Pons (tissue), 1 donor: ENCODE measurements at places on chromosomes 1 and 21.
A peak's percentile ranks its signal among the peaks of the same experiment; 100 is the strongest.

DNA sequence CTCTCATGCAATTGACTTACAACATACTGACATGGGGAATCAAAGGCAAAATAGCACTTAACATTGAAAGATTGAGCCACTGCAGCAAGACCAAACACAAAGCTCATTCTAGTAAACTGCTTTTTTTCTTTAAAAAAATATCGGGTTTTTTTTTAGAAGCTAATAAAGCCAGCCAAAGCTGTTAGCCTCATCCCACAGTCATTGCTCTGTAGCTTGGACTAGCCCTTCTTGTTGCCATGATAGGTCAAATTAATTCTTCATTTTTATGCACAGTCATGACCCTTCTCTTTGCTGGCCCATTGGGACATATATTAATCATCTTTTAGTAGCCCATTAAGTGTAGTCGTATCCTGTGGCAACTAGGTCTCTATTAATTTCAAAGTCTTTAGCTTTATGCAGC, 231.3 kb downstream of the ADGRL2 start:
- no peak for DNase-seq

DNA sequence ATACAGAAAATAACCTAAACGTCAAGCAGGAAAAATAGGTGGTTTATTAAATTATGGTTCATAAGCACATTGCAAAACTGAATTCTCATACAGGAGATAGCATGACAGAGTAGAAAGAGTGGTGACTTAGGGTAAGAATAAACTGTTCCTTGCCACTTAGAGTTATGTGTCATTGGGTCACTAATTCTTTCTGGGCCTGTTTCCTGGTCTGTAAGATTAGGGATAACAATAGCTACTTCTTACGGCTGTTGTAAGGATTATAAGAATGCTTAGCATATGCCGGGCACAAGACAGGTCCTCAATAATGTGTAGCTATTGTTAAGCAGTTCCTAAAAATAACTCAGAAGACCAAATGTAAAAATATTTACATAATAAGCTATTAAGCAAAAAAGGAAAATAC, 24.2 kb downstream of the SNRNP40 start:
- DNase-seq: no peak

DNA sequence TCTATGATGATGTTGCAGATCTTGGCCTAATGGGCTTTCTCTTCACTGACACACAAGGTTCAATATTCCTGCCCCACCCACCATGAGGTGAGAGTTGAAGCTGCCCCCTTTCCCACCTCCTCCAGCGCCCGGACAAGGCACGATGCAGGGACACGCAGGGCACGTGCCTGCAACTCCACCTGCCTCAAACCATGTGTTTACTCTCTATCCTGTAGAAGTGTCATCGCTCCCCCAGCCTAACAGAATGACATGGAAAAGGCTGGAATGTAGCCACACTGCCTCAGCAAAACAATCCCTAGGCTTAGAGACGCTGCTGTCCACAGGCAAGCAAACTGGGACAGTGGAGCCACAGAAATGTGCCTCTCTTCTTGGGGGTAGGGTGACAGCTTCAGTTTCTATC, 92.9 kb upstream of the SOD1 start:
- DNase-seq: no peak

DNA sequence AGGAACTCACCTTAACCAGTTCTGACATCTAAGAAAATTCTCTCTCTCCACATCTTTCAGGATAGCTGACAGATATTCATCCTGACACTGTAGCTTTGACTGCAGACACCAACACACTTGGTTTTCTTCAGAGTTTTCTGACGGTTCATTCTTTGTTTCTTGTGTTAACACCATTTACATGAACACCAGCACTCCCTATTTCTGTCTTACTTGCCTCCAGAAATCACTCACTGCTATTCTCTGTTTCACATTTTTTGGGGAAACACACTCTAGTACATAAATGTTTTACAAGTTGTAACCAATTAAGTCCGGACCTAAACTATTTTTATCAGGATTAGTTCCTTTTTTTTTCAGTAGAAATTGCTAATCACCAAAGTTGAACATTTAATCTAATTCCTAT, 15.4 kb downstream of the FLVCR1 start:
- DNase-seq: no peak

GRCh38 chr1:59017501-59018231, 233.8 kb upstream of the JUN start:
- DNase-seq: no peak

DNA sequence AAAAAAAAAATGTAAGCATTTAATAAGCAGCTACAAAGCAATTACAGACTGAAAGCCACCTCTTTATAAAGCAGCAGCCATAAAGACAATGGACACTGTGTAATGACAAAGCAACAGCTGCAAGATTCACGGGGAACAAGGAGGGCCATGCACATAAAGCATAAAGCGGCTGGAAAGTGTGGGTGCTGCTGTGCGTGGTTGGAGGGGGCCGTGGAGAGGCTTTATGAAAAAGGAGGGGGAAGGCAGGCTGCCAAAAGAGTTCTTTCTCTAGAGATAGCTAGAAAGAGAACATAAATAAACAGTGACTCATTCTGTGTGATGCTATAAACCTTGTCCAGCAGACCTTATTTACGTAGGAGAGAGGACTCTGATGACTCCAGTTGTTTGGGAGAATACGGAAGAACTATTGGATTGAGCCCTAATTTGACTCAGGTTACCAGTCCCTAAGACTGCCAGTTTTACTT, 49.3 kb downstream of the ADAMTS1 start:
- peak; percentile 93 for DNase-seq

GRCh38 chr1:201259476-201260235, 23.6 kb upstream of the PKP1 start:
- DNase-seq: no peak

GRCh38 chr1:67001682-67002425, 52.1 kb downstream of the SLC35D1 start:
- no peak for DNase-seq

- DNase-seq: no peak
These were observed 830 bp upstream of the PRDX1 start for GRCh38 chr1:45522324-45523104.

DNA sequence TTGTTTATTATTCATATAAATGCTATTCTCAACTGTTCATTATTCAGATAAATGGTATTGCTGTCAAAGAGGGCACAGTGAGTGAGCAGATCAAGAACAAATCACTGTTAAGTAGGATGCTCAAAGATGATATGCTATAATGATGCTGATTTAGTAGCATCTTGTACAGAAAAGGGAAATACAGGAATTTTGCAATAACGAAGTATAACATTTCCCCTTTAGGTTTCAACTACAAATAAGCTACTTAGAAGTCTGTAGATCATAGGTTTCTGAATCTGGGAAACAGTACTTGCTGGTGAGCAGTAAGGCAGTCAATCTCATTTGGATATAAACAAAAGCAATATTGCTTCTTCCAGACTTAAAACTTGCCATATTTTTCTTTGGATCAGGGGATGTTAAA, 27.3 kb upstream of the RCOR3 start:
- no peak for DNase-seq

DNA sequence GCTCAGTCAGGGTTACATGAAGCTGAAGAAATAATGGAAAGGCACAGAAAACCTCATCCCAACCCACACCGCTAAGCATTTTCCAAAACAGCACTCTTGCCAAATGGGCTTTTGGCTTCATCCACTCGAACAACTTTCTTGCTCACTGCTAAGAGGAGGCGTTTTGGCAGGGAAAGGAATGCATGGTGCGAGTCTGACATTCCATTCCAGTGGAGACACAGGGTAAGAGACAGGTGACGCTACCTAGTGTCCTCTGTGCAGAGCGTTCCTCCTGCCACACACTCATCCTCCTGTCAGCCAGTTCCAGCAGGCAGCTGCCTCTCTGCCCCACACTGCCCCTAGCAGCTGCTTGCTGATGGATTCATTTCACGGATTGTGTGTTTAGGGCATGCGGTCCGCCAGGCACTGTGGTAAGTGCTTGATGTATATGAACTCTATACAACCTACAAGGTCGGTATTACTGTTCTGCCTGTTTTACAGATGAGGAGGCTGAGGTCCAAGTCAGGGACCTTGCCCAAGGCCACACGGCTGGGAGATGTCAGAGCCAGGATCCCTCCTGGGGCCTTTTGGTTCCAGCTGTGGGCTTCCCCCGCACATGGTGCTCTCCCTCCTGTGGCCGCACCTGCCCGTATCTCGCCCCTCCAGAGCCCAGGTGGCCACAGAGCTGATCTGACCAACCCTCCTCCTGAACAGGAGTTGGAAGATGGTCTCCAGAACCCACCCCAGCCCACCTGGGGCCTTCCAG, 25.7 kb upstream of the BACE2 start:
- peak; percentile 77 for DNase-seq

DNA sequence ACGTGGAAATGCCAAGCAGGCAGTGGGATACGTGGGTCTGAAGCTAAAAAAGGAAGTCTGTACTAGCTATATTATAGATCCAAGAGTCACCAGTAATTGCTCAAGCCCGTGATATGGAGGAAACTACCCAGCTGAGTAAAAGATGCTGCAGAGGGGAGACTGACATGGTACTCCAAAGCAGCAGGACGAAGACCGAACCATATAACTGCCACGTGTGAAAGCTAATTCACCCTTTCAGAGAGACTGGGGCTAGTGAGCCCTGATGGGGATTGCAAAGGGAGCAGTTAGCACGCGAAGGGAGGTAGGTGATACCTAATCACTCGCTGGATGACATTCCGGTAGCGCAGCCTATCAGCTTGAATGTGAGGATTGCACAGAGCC, 316 bp downstream of the AP4B1 start:
- no peak for DNase-seq

- no peak for DNase-seq
These were observed 123.2 kb downstream of the NR5A2 start for GRCh38 chr1:200150721-200151120.

DNA sequence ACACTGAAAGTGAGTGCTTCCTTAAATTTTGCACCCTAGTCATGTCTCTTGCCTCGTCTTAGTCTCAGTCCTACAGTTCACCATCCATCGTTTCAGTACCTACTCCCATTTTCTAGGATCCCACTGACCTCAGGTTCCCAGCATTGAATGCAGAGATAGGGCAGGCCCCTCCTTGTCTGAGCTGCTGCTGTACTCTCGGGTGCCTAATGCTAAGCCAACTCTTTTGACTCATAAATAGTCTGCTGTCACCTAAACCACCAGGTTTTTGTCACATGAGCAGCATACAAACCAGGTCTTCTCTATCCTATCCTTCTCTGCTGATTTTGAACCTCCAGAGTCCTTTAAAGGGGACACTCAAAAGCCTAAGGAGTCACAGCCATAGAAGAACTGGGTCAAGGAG, 3.0 kb downstream of the ARHGAP30 start:
- no peak for DNase-seq

DNA sequence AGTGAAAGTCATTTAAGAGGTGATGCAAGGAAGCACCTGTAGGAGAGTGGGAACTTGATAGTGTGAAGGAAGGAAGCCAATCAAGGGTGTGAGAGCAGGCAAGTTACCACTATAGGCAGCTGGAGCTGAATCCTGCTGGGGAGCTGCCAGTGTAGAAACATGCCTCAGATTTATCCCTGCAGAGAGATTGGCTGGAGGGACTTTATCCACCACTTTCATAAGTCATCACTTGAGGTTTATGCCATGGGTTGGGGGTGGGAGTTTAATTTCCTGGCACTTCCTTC, 443.6 kb downstream of the PLPP3 start:
- DNase-seq: no peak

DNA sequence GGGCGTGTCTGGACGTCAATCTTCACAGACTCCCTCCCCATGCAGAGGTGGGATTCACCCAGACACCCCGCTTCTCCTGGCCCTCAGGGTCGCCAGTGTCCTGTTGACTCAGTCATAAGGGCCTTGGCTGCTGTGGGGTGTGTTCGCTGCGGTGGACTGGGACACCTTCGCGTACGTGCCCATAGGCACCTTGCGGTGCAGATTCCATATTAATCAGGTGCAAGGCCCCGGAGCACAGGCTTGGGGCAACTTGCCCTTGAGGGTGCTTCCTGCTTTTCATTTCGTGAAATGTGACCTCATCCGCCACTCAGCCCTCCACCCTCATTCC, 398 bp upstream of the SLC30A10 start:
- DNase-seq: no peak

GRCh38 chr1:8408151-8408839, 90.4 kb downstream of the SLC45A1 start:
- DNase-seq: no peak

GRCh38 chr1:116999596-116999995, 2.0 kb upstream of the CD101 start:
- no peak for DNase-seq

- no peak for DNase-seq
These were observed 115.1 kb downstream of the ETS2 start for GRCh38 chr21:38920631-38921398.

DNA sequence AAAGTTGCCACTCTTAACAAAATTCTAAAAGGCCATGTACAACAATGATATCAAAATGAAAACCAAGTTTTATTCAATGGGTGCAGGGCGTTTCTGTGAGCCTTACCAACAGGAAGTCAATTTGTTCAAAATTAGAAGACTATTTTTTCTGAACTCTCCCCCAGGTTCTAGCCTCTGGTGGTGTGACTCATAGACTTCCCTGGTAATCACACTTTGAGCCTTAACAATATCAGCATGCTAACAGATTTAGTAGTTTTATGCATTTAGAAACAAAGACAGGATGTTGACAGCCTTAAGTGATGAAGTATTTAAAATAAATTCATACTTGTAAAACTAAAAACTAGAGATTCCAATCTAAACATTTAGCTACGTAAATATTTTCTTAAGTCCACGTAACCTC, 88.4 kb downstream of the LRRC8C start:
- DNase-seq: no peak

- no peak for DNase-seq
These were observed 130.5 kb downstream of the TOMM20 start for GRCh38 chr1:234997896-234998741.

- no peak for DNase-seq
These were observed 8.1 kb downstream of the RGS8 start for GRCh38 chr1:182676274-182676673.

- DNase-seq: no peak
These were observed 141.5 kb downstream of the PTPRC start for GRCh38 chr1:198780376-198780775.

DNA sequence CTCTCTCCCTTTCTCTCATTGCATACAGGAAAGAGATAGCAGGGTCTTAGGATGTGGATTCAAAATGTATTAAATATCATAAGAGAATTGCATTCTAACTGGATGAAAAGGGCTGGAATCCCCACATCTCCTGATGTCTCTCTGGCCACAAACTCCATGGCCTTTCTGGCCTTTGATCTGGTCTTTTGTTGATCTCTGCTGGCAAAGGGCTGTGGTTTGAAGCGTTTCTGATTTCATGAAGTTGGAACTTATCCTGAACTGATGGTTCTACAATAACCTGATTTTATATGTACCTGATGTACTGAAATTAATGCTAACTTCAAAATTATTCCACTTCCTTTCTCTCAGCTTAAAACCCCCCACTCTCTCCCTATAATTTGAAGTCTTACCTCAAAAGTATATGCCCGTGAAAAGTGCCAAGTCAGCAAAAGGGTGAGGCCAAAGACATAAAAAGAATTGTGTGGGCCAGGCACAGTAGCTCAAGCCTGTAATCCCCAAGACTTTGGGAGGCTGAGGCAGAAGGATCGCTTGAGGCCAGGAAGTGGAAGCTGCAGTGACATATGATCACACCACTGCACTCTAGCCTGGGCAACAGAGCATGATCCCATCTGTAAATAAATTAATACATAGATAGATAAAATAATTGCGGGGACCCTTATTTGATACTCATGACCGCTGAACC, 6.4 kb upstream of the KIF14 start:
- DNase-seq: no peak

GRCh38 chr21:32990666-32991065, 35.1 kb upstream of the OLIG2 start:
- DNase-seq: no peak

- no peak for DNase-seq
These were observed 82.7 kb downstream of the KCND3 start for GRCh38 chr1:111906816-111907215.
